ENCODE measurements at places on chromosomes 7 and 10. TPM values are rescaled to one million over a fixed set of nuclear protein-coding genes. Genes with fewer than 3 reads are reported as not detected.
A peak's percentile ranks its signal among the peaks of the same experiment; 100 is the strongest.

DNA sequence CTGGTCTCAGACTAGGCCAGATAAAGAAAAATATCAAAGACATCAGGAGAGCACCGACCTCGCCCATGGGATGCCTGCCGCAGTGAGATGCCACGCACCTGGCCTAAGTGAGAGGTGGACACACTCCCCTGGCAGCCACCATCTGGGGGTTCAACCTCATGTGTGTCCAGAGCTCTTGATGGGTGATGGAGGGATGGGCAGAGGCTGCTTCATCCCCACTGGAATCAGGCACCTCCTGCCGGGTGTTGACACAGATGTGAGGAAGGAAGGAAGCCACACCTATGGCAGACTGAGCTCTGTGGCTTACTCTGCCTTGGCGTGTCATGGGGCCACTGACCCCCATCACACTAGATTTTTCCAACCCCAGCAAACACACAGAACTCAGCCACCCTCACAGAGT, 11.4 kb downstream of the ZNF488 start:
- DNase-seq, result no peak
- H3K27ac ChIP-seq, result no peak overlapping the region
- peaks cover 18% of the 10 kb centered on the region for H3K27me3 ChIP-seq
- H3K4me3 ChIP-seq, result no peak overlapping the region
- peaks cover 5% of the 10 kb centered on the region for H3K4me1 ChIP-seq

OR9A2 gene
- total RNA-seq, result not detected

DNA sequence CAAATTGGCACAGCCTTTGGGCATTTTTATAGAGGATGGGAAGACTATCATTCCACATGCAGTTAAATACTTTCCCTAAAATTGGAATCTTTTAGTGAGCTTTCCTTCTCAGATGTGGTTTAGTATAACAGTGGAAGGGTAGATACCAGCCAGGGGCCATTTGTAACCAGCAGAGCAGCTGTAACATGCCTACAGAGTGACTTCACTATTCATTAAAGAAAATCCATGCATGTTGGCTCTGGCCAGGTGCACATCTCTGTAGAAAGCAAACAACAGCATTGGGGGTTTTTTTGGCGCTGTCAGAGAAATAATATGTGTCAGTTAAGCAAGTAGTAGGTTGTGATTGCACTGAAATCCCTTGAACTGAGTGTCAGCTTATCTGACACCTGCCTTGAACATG, 115.6 kb downstream of the LHFPL3 start:
- no peaks in the 10 kb centered on the region for H3K36me3 ChIP-seq
- no peaks in the 10 kb centered on the region for H3K4me1 ChIP-seq
- no peaks in the 10 kb centered on the region for H3K27me3 ChIP-seq
- no peak for DNase-seq
- H3K4me3 ChIP-seq, result no peak overlapping the region

DNA sequence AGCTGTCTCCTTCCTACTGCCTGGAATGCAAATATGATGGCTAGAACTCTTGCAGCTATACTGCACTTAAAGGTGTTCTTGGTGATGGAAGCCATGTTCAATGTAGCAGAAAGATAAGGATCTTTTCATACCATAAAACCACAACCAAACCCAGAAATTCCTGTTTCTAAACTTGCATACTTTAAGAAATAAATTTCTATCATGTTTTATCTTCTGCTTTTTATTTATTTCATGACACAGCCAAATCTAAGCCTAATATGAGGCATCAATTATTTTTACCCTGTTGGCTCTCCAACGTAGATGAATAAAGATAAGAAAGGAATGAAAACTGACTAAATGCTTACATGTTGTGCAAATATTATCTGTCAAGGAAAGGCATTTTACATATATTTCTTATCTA, 224.1 kb downstream of the DOCK4 start:
- H3K27me3 ChIP-seq, result no peaks in the 10 kb centered on the region
- no peak for DNase-seq
- H3K27ac ChIP-seq, result no peak overlapping the region
- peaks cover 21% of the 10 kb centered on the region for H3K36me3 ChIP-seq
- no peak overlapping the region for H3K4me3 ChIP-seq

ZNF853 gene
- total RNA-seq, result 9.2 TPM

- H3K36me3 ChIP-seq, result no peaks in the 10 kb centered on the region
- H3K27me3 ChIP-seq, result peaks cover 61% of the 10 kb centered on the region
- no peak overlapping the region for H3K27ac ChIP-seq
These were observed 115.3 kb upstream of the TCF7L2 start for GRCh38 chr10:112834751-112835181.

- no peak overlapping the region for H3K4me3 ChIP-seq
- H3K36me3 ChIP-seq, result no peaks in the 10 kb centered on the region
- peak overlapping the region; percentile 39 for H3K27ac ChIP-seq
- H3K4me1 ChIP-seq, result peaks cover 40% of the 10 kb centered on the region
- DNase-seq, result no peak
These were observed 181.7 kb downstream of the LRMDA start for GRCh38 chr10:75612904-75613684.

HOXA7 gene
- 8.8 TPM for total RNA-seq

GRCh38 chr7:543501-544337, 24.1 kb upstream of the PDGFA start:
- H3K27me3 ChIP-seq, result no peaks in the 10 kb centered on the region
- no peak overlapping the region for H3K27ac ChIP-seq
- no peaks in the 10 kb centered on the region for H3K36me3 ChIP-seq
- no peak for DNase-seq

DNA sequence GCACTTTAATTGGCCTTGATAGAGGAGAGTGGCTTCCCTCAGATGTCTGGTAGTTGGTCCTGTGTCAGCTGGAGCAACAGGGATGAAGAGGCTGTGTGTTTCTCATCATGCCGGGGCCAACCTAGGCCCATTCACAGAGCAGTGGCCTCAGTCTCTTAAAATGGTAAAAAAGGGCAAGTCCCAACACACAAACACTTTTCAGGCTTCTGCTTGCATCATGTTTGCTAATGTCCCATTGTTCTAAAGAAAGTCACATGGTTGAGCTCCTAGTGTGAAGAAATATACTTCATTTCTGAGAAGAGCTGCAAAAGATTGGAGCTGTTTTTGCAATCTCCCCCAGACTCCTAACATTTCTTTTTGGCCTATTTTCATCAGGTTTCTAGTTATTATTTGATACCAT, 40.6 kb upstream of the RBAK start:
- H3K36me3 ChIP-seq, result peaks cover 35% of the 10 kb centered on the region
- no peak overlapping the region for H3K4me3 ChIP-seq
- H3K4me1 ChIP-seq, result no peaks in the 10 kb centered on the region
- H3K27me3 ChIP-seq, result no peaks in the 10 kb centered on the region

DNA sequence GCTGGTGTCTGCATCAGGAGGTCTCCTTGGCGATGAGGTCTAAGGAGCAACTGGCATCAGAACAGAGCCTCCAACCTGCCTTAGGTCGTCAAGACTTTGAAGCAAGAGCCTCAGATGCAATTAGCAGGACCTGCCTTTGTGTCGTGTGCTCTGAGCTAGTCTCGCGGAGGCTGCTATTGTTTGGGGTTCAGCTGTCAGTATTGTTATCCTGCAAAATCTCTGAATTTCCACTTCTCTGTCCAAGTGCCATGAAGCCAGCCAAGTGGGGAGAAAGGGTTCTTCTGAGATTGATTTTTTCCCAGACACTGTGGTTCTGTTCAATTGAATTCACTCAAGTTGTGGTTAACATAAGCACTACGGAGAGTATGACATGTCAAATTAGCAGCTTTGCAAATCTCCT, 78.7 kb downstream of the ADARB2 start:
- H3K4me3 ChIP-seq, result no peak overlapping the region
- no peak for DNase-seq
- peak overlapping the region; percentile 85 for H3K27ac ChIP-seq
- H3K4me1 ChIP-seq, result peaks cover 46% of the 10 kb centered on the region
- no peaks in the 10 kb centered on the region for H3K36me3 ChIP-seq

- no peak overlapping the region for H3K4me3 ChIP-seq
- no peaks in the 10 kb centered on the region for H3K4me1 ChIP-seq
- no peak overlapping the region for H3K27ac ChIP-seq
These were observed 45.1 kb downstream of the ZNF33B start for GRCh38 chr10:42593284-42593683.

Measured in neural crest cell (in vitro differentiated cells).